ENCODE measurements at places on chromosomes 6 and 20. TPM values are rescaled to one million over a fixed set of nuclear protein-coding genes. Genes with fewer than 3 reads are reported as not detected.

DNA sequence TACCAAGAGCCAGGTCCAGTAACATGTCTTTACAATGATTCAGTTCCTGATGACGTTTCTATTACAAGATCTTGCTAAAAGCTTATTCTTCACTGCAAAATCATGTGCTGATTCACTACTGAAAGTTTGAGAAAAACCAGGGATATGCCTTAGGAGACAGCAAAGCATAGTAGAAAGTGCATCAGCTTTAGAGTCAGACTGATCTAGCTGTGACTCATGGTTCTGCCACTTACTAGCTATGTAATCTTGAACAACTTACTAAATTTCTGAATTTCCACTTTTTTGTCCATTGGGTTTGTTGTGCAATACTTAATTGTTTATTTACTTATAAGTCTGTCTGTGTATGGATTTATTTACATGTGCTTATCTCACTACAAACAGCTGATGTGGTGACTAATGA, 198.5 kb upstream of the RSPO3 start:
- no peak for DNase-seq

BTN1A1 gene
- not detected for total RNA-seq

DNA sequence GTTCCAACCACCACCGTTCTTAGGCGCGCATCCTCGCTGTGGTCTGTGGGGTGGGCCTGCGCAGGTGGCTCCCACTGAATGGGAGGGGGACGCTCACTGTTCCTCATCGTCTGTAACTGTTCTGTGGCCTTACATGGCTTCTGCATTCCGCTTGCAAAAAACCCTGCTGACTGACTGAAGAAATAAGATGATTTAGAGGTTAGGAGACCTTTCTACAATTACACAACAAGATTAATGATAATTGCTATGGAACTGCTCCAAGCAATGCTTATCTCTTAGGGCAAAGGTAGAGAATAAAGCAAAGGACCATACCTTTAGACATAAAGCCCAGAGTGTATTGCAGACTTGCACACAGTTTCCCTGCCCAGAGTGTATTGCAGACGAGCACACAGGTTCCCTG, 14.4 kb upstream of the DACT2 start:
- no peak for DNase-seq

DNA sequence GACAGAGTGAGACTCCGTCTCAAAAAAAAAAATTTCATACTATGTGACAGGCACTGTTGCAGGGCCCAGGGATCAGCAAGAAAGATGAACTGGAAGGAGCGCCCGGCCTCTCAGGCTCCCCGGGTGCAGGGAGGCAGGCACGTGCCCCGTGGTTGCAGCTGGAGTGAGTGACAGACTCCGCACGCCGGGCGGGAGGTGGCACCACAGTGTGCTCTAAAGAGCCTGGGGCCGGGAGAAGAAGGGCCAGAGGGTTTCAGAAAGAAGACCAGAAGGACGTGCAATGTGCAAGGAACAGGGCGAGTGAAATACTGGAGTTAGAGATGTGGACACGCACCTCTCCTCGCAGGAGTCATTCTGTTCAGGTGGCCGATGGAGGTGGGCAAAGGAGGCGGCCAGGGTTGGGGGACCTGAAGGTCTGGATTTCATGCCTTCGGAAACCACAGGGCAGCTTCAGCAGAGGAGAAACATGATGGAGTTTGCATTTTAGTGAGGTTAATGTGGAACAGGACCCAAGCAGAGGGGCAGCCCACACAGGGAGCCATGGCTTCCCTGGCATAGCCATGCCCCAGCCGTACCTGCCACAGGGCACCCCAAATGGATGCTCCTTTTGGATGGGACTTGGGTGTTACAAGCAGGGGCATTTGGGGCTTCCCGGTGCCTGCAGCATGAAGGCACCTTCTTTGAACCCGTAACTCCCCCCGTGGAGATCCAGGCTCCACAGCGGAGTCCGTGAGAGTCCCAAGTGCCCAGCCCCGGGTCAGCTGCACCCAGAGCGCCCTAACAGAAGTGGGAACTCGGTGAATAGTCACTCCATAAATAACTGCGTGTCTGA, 226.2 kb downstream of the ERMARD start:
- no peak for DNase-seq

DNA sequence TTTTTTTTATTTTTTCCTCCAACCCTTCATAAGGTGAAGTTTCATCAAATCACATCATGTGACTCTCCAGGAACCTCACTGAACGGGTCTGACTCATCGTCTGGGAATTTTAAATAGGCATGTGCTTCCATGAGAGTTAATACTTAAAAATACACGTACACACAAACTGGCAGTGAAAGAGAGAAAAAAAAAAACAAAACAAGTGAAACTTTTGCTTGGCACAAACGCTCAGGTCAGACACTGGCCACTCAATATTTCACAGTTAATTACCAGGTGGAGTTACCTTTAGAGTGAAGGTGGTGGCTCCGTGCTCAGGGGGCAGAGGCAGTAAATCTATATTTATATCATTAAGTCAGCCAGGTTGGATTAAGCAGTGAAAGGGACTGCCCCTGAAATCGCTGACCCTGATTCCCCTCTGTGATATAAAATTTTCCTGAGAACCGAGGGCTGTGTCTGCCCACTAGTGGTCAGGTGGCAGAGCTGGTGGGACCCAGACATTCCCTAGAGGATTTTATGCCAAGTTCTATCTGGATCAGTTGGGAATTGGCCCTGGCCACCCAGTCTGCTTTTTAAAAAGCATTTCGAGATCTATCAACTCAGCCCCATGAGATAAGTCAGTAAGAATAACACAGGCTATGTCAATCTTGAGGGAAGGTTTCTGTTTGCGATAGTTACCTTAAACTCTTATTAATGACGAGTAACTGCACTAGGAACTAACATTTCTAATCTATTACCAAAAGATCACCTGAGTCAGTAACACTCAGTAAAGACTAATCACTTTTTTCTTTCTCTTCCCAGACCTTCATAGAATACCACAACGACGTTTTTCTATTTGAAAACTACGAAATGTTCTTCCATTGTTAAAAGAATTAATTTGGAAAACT, 259.1 kb downstream of the HDGFL1 start:
- DNase-seq, result no peak

COL9A3 gene
- not detected for total RNA-seq

GRCh38 chr20:38460040-38460623, 12.5 kb upstream of the RALGAPB start:
- no peak for DNase-seq

VSX1 gene
- not detected for total RNA-seq

- DNase-seq, result no peak
Observed at GRCh38 chr20:25327521-25328235, 63.0 kb downstream of the ABHD12 start.

HTR1E gene
- not detected for total RNA-seq

- DNase-seq, result no peak
Observed at GRCh38 chr6:151493161-151493803, 535 bp upstream of the CCDC170 start.

DNA sequence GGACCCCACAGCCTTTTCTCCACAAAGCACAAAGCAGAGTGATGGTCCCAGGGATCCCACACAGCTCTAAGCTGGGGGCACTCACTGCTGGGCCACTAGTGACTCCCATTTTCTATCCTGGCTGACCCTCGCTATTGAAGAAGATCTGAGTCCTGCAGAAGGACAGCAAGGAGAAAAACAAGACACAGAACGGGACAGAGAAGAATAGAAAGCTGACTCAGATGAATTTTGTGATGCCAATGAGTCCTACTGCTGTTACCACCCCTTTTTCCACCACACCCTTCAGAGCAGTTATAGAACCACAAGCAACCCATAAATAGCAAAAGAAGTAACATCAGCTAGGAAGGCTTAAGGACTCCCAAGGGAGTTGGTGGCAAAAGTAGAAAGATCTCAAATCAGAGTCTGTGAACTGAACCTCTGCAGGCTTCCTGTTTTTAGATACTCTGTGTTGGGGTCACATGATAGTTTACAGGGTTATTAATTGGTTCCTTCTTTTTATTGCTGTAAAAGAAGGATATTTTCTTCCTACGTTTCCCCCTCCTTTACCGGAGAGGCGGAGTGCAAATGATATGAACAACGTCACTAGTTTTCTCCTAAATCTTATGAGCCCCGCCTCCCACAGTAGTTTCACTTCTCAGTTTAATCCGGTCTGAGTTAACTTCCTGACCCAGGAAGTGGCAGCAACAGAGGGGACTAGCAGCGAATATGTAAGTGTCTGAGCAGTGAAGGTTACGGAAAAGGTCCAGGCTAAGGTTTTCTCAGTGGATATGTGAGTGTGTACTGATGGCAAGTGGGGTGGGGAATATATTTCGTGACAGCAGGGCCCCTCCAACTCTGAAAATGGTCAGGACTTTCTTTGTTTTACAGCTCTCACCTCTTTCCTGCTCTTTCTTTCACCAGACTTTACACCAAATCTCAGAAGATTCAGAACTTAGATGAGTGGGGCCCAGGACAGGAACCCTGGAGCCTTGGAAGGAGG, at the start of gene TRIM38:
TSS of gene TRIM38 (plus strand) at position 654 of the 979 bp plus-strand sequence. CDS start 3,721 bp downstream, outside the sequence.
- peak; percentile 91 for DNase-seq

- DNase-seq, result no peak
Observed at GRCh38 chr20:1332749-1333300, 3.9 kb upstream of the SDCBP2 start.

ARMC2 gene
- 10.0 TPM for total RNA-seq

PTCRA gene
- total RNA-seq, result not detected

DNA sequence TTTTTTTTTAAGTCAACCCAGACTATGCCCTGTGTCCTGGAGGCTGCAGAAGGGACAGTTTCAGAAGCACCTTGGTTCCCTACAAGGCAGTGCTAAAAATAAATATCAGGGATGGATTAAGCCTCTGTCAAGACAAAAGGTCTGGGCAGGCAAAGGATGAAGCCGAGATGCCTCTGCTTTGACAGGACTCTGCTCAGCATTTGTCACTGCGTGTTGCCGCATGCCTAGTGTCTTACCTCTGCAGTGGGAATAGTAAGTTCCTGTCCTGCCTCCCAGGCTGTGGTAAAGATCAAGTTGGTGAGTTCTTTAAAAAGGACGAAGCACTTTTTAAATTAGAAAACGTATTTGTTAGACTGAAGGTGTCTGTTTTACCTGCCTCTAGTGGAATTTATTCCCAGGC, 15.1 kb downstream of the AAR2 start:
- no peak for DNase-seq

KHDC1L gene
- total RNA-seq, result not detected

All from activated CD4-positive, alpha-beta T cell treated with anti-CD3 and anti-CD28 coated beads, Interleukin-2, amount 10 ng/mL, durations not matched to agents 7 days and 5 days (primary cell).